ENCODE measurements at places on chromosomes 12 and 14. TPM values are rescaled to one million over a fixed set of nuclear protein-coding genes. Genes with fewer than 3 reads are reported as not detected.

SALL2 gene
- 0.71 TPM for total RNA-seq

TMEM116 gene
- total RNA-seq: 5.7 TPM

HOXC5 gene
- 1.0 TPM for total RNA-seq

GLT8D2 gene
- total RNA-seq: 0.23 TPM

GOLGA3 gene
- total RNA-seq: 24.1 TPM

TMEM119 gene
- total RNA-seq: not detected

TAS2R20 gene
- not detected for total RNA-seq

RIMKLB gene
- total RNA-seq: 20.3 TPM

OR4E2 gene
- not detected for total RNA-seq

TDP1 gene
- total RNA-seq: 12.7 TPM

NINJ2 gene
- total RNA-seq: 0.61 TPM

KLRC1 gene
- total RNA-seq: not detected

OLR1 gene
- total RNA-seq: 0.71 TPM
